ENCODE measurements at places on chromosomes 6 and 20.

DNA sequence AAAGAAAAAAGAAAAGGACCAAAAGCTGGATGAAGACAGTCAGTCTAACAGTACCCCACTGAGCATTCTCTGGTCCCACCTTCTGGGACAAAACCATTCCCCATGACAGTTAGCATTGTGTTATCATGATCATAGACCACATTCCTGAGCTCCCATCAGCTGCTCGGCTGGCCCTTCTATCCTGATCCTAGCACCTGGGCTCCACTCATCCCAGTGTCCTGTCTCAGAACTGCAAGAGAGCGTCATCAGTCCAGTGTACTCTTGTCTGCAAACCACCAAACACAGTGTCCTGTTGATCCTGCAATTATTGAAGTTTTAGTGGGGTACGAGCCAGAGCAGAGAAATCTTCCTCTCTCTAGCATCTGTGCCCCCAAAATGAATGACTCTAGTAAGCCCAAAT lies 16.0 kb upstream of the TAAR1 start:
- no peak for DNase-seq

- DNase-seq, result no peak
These were observed 201.9 kb upstream of the CST7 start for GRCh38 chr20:24747010-24747712.

DNA sequence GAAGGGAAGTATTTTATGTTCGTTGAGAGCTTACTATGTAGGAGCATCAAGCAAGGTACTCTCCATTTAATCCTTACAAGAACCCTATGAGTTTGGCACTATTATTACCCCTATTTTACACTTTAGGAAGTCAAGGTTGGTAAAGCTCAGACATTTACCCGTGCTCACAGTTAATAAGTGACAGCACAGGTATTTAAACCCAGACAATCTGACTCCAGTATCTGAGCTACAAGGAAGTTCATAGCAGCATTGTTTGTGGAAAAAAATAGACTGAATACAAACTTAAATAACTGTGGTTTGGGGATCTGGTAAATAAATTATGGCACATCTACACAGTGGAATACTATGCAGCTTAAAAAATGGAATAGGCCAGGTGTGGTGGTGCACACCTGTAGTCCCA lies 21.2 kb upstream of the GMNN start:
- DNase-seq, result no peak

- DNase-seq, result no peak
These were observed 93.3 kb downstream of the YTHDF1 start for GRCh38 chr20:63122626-63123025.

Data from stimulated activated CD4-positive, alpha-beta T cell treated with anti-CD3 and anti-CD28 coated beads, Interleukin-1b, Interleukin-23, amount 100 ng/mL, for 4 hours (primary cell).